ENCODE measurements at places on chromosomes 4 and X. TPM values are rescaled to one million over a fixed set of nuclear protein-coding genes. Genes with fewer than 3 reads are reported as not detected.

GRCh38 chrX:12950851-12951594, 23.9 kb upstream of the TMSB4X start:
- DNase-seq, result no peak

The ATP1B4 gene
- not detected for polyA plus RNA-seq

The SMPX gene
- 0.62 TPM for polyA plus RNA-seq

DNA sequence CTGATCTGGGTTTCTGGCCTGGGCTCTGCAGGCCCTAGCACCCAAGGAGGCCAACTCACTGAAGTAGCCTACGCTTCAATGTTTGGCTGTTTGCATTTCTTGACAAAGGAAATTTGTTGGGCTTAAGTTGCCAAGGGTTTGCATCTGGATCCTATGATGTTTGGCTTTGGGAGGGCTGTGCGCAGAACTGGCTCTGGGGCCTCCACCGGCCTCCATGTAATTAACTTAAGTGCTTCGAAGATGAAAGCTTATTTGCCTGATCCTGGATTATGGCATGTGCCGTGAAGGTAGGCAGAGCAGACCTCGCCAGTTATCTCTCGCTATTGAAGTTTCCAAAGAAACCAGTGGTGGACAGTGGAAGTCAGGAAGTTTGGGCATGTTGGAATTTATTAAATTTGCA, 124.3 kb upstream of the STX18 start:
- no peak for DNase-seq

The ODAPH gene
- not detected for polyA plus RNA-seq

DNA sequence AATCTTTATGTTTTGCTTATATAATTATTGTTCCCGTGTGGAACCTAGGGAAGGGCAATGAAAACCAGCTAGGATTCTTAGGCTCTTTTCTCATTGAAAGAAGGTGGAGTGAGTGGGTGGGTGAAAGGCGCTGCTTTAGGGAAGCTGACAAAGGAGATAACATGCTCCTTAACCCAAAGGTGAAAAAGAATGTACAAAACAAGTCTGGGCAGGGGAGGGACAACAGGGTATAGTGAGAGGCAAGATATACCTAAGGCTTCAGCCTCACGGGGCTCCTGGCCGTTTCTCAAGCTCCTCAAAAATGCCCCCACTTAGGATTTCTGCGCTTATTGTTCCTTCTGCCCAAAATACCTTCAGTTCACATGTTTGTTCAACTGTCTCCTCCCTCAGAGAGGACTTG, 1.8 kb downstream of the SH2D1A start:
- DNase-seq, result no peak

GRCh38 chr4:187724456-187724855, 271.1 kb upstream of the ZFP42 start:
- DNase-seq, result no peak

The KCND1 gene
- polyA plus RNA-seq, result 4.2 TPM

The FAT1 gene
- 20.5 TPM for polyA plus RNA-seq

The TBX22 gene
- polyA plus RNA-seq, result not detected

DNA sequence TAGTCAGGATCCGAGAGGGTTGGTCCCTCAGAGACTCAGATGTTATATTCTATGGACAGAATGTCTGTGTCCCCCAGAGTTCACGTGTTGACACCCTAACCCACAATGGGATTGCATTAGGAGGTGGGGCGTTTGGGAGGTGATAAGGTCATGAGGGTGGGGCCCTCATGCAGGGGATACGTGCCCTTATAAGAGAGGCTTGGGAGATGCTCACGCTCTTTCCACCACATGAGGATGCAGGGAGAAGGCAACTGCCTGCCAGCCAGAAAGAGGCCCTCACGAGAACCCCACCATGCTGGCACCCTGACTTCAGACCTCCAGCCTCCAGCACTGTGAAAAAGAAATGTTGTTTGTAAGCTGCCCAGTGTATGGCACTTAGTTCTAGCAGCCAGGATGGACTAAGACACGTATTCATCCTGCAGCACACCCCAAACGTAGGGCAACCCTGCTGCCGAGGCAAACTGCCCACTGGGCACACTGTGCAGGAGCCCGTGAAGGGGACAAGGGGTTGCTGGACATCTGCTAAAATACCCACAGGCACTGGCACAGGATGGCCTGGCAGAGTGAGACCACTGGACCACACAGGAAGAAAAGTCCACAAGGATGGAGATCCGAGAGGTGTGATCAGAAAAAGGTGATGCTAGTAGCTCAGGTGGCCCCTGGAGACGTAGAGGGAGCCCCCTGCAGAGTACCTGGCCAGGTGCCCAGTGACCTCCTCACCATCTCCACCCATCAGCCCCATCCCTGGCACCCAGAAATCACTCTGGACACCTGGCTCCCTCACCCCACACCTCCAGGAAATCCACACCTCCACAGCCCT, 62.7 kb downstream of the HTRA3 start:
- no peak for DNase-seq

The TMEM35A gene
- polyA plus RNA-seq, result 7.7 TPM

DNA sequence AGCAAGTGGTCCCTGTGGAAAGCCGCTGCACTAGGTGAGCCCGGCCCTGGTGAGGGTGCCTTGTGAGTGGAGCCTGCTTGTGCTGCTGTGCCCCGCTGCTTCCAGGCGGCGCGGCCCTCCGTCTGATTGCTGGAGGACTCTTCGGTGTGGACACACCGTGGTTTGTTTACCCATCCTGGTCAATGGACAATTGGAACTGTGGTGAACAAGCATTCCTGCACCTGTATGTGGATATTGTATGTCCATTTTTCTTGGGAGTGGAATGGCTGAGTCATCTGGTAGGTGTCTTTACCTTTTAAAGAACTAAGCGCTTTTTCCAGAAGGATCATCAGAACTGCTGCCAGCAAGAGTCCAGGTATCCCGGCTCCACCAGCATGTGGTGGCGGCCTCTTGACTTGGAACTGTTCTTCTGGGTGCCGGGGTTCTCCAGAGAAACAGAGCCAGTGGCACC, 15.6 kb downstream of the MAEA start:
- no peak for DNase-seq

- DNase-seq, result no peak
Measured at GRCh38 chr4:39170301-39170700, 12.0 kb upstream of the WDR19 start.

The TXK gene
- 0.11 TPM for polyA plus RNA-seq

DNA sequence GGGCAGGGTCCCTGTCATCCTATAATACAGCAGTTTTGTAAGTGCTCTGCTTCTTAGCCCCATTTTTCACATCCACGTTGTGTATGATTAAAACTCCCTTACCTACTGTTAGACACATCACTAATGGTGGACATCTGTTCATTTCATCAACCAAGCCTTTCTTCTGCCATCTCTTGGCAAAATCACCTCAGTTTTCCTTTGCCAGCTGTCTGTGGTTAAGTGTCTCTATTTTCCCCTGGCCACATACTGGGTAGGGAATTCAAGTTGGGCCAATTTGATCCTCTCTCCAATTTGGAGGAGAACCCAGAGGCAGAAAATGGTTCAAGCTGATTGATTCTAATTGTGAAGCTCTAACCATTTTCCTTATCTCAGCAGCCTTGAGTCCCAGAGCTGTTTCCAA, 436.1 kb downstream of the PCDH7 start:
- no peak for DNase-seq

The STBD1 gene
- polyA plus RNA-seq, result 4.2 TPM

DNA sequence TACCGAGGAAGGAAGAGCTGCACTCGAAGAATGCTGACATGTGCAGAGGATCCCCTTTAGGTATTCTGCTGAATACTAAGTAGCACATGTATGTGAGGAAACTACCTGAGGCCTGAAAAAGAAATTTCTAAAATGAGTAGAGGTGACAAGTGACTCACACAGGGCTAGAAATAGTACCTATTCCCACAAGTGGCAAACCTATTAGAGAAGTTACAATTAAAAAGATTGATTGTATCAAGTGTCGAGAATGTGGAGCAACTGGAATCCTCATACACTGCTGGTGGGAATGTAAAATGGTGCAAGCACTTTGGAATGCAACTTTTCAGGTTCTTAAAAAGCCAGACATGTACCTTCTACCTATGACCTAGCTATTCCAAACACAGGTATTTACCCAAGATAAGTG, 47.4 kb downstream of the CCSER1 start:
- no peak for DNase-seq

DNA sequence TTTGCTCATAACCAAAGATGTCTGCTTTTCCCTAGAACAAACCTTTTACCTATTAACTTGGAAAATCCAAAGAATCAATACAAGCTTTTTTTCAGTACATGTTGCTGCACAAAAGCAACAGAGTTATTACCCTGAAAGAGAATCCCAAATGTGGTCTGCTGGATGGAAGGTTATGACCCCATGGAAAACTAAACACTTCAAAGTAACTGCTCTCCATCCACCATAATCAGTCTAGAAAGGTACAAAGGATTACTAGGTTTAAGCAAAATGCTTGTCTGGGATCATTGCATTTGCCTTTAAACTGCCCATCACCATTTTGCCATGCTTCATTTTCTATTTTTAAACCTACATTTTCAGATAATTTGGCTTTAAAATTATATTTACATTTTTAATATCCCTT, 11.7 kb downstream of the MMRN1 start:
- no peak for DNase-seq

The CFP gene
- 1.6 TPM for polyA plus RNA-seq

- DNase-seq, result no peak
Measured at GRCh38 chr4:19329631-19330030, 922.1 kb upstream of the SLIT2 start.

- no peak for DNase-seq
Measured at GRCh38 chr4:42280327-42281095, 116.8 kb upstream of the SHISA3 start.

The HSFX4 gene
- not detected for polyA plus RNA-seq

Measured in ovary (tissue), 10 donors.